Hypothalamus (tissue), 51 donors: ENCODE measurements at places on chromosomes 3 and 15.
A peak's percentile ranks its signal among the peaks of the same experiment; 100 is the strongest.

DNA sequence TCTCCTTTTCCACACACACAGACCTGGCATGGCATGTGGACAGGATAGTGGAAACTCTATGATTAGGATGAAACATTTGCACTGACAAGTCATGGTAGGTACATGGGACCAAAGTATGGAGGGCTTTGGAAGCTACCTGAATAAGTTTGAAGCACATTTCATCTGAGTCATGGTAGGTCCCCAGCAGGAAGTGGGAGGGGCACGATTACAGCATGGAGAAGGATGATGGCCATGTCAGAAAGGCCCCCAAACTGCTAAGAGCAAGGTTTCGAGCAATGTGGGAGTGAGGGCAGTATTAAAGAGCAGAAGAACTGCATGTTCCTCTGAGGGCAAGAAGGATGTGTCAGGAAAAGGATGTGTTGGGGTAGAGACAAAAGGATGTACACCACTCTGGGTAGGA is 51.5 kb upstream of the CSTA start:
- DNase-seq: no peak

DNA sequence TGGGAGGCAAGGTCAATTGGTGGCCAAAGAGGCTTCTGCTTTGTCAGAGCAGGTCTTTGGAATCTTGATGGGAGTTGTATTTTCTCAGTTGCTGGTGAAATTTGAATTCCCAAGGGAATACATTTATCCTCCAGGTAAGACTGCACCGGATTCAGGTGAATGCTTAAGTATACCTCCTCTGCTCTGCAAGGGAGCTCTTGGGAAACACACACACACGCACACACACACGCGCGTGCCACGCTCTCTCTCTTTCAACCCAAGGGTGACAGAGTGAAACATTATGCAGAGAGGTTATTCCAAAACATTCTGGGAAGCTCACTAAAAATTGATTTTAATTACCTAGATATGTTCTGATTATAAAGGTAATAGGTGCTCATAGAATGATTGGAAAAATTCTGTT is 33.7 kb downstream of the ST6GAL1 start:
- no peak for DNase-seq

GRCh38 chr15:94671858-94672532 is 440.6 kb downstream of the MCTP2 start:
- DNase-seq: peak; percentile 21

DNA sequence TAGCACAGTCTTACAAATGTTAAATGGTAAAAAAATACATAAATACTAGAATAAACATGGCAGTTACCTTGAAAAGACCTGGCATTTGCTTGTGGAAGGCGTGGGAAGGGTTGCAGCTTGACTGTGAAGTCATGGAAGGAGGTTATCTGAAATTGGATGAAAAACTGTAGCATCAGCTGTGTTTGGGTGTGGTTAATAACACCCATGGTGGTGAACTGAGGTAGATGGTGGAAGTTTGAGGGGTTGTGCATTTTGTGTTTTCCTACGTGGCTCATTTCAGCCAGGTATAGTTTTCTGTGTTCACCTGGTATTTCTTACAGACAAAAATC is 46.5 kb downstream of the PSMD6 start:
- no peak for DNase-seq

GRCh38 chr15:49278751-49279150 is 108.7 kb downstream of the GALK2 start:
- DNase-seq: no peak

DNA sequence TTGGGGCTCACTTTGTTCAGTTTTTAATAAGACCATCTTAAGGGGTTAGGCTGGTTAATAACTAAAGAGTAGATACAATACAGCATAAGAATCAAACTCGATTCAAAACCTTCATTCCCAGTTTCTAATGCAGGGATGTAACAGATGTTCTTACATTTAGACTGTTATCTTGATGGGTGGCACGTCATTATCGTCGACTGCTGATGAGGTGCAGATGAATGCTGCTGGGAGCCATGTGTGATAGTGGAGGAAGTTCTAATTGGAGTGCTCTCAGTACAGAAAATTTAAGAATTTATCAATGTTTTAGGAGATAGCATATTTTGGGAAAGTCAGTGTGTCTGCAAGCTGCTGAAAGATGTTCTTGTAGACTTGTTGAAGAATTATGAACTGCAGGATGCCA is 331.5 kb downstream of the PTPRG start:
- DNase-seq: no peak

DNA sequence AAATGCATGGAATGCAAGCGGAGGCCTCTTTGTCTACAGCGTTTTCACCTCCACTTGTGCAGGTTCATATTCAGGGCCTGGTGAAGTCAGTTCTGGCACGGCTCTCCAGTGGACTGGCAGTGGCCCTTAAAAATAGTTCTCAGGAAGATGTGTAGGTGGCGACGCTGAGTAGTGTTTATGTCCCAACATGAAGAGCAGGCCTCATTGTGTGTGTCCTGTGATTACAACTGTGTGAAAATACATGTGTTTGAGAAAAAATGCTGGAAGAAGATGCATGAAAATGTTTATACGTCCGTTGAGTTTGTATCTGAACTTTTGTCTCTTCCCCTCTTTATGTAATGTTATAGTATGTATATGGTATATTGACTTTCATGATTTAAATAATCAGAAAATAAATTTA is 7.2 kb downstream of the LIPC start:
- no peak for DNase-seq

DNA sequence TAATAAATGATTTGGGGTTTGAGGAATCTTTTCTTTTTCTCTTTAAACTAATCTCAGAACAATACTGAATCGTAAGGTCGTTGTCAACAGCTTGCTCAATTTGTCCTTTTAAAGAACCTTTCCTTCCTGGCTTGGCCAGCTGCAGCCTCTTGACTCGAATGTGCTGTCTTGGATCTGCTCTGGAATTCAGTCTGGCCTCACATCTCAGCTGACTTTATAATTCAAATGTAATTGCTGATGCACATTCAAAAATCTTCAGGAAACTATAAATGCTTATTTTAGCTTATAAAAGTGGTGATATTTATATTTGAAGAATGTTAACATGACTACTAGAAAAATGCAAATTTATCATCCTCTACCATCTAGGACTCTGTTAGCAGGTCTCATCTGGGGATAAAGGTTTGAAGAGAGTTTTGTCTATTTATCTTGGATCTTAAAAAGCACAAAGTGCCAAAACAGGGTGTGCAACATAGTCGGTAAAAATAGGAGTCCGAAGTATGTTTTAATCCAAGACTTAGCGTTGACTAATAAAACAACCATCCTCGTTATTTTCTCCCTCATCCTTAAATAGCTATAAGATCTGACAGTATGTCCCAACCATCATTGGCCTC is 1035.2 kb downstream of the MCTP2 start:
- DNase-seq: no peak

DNA sequence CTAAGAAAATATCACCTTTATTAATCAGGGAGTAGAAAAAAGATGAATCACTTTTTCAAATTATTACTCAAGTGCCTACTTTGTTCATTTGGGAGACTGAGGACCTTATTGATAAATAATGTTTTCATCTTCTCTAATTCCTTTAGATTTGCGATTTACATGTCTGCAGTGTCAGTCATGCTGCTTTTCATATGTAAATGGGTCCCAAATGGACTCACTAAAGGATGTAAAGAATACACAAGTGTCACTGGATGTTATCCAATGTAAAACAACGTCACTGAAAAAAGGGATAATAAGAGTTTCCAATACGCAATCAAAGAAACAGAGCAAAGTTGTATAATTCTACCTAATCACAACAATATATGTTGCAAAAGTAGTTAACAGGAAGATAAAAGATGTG is 84.9 kb downstream of the TFDP2 start:
- no peak for DNase-seq

DNA sequence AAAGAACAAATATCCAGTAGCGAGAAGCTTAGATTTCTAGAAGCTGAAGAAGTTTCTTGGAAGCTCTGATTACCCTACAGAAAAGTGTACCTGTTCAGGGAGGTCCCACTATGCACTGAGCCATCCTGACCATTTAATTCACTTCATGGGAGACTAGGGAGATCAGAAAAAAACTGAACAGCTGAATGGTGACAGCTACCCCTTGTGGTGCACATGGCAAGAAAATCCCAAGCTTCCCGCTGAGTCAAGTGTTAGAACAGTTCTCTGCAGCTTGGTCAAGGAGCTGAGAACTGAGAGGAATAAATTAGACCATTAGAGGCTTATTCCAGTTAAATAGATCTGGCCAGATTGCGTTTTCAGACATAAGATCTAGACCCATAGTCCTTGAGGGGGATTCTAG is 197.2 kb upstream of the VEPH1 start:
- no peak for DNase-seq

DNA sequence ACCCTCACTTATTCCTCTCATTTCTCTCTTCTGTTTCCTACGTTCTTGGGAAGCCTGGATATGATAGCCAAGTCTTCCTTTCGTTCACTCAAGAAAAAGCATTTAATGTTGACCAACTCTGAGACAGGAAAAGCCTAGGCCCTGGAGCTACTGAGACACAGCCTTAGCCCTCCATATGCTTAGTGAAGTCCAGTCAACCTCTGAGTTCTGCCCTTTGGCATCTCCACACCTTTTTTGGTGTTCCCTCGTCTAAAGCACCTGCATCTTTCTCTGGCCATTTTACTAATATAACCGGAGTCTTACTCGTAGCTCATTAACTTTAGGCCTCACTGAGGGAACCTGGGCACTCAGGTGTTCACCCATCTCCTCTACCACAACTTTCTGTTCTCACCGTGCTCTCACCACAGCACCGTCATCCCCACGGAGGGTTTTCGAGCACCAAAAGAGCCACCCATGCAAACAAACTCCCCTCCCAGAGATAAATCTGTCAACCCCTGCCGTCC is 632 bp downstream of the MTHFS start:
- no peak for DNase-seq

DNA sequence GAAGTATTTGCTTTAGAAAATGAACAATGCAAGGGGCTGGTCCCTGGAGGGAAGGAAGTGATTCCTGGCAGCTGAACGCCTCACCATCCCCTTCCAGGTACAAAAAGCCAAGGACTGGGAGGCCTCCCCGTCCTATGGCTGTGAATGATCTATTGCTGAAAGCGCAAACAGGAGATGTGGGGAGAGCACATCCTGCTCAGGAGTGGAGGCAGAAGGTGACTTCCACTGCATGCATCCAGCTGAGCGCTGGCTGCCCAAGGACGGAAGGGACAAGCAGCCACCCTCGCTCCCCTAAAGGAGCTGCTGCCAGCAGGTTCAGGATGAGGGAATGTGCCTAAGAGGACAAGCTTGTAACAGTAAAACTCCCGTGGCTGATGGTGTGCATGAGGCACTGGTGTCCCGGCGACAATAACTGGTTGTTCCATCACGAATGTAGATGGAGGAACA is 41.4 kb downstream of the ABTB1 start:
- no peak for DNase-seq

DNA sequence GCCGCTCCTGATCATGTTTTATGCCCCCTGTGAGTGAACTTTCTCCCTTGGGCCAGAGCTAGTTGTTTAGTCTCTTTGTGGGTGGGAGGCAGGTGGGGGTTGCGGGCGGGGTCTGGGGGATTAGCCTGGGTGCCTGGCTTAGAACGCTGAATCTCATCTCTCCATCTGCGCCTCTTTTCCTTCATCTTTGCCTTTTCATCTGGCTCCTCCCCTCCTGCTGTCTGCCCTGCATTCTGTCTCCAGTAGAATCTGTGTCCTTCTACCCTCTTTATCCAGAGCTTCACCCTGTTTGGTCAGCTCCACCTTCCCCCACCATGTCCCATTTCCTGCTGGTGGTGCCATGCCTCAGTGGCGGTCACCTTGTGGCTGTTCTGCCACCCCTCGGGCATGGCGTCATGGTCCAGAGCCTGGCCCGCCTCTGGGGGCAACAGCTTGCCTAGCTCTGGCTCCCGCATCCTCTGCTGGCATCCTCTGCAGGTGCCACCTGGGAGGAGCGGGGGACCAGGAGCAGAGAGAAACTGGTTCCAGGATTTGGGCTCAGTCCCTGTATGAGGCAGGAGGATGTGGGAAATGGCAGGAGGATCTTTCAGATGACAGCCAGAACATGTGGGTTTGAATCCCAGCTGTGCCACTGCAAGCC is 44.3 kb downstream of the PDIA5 start:
- DNase-seq: no peak

DNA sequence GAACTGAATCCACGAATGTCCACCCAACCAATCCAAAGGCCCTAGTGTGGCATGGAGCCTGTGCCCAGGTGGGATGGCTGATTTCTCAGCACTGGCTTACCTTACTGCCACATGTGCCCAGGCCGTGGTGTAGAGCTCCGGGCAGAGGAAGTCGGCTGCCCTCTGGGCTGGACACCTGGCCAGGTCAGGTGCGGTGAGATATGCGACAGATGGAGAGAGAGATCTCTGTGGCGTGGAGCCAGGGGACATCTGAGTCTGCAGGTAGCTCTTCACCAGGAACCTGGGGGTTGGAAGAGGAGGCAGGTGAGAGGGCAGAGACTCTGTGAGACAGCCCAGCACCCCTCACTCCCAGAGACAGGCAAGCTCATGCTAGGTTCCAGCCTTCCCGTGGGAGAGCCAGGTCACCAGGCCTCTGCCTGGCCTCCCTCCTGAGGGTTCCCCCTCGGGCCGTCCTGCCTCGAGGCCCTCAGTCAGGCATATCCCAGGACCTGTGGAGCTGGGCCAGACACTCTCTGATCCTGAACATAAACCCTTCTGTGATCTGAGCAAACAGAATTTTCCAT is 12.6 kb downstream of the ACOX2 start:
- no peak for DNase-seq

GRCh38 chr3:33439546-33440327 is 468 bp downstream of the UBP1 start:
- DNase-seq: peak; percentile 49
